ENCODE measurements at places on chromosomes 7 and 10.

DNA sequence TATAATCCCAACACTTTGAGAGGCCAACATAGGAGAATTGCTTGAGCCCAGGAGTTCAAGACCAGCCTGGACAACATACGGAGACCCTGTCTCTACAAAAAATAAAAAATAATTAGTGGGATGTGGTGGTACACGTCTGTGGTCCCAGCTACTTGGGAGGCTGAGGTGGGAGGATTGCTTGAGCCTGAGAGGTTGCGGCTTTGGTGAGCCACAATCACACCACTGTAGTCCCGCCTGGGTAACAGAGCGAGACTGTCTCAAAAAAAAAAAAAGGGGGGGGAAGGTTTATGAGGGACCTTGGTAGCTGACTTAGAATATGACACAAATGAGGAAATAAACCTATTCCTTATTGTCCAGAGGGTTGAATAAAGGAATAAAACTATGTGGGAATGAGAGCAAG, 30.8 kb downstream of the SCD start:
- no peak for DNase-seq

DNA sequence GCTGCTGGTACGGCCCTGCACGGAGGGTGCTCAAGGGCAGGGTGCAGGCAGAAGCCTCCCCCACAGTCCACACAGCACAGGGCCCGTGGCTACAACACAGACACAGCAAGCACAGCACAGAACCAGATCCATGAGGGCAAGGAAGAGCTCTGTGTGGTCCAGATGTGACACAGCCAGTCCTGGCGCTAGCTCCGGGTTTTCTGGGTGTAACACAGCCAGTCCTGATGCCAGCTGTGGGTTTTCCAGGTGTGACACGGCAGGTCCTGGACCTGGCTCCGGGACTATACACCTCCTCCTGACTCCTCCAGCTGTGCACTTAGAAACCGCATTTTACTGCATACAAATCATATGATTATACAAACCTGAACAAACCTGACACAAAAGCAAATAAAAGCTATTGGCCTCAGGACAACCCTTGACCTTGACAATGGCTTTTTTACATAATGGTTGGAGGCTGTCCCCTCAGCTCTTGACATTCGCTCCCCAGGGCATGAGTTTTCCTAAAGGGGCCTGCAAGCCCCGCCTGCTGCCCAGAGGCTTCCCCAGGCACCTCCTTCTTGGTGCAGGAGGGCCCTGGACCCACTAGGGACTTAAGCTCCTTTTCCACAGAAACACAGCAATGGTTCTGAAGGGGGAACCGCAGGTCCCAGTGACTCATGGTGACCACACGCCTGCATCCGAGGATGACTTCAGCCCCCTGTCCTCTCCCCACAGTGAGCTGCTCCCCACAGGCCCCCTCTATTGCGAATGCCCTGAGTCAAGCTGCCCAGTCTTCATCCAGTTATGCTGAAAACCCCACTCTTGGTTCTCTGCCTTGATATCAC, 209.6 kb downstream of the PTPRN2 start:
- DNase-seq, result no peak

- peak; percentile 27 for DNase-seq
Measured at GRCh38 chr7:82729172-82730030, 285.8 kb upstream of the CACNA2D1 start.

GRCh38 chr10:19968745-19969144, 152.5 kb downstream of the PLXDC2 start:
- DNase-seq, result no peak

- DNase-seq, result no peak
Measured at GRCh38 chr10:124042656-124043309, 50.6 kb downstream of the CHST15 start.

DNA sequence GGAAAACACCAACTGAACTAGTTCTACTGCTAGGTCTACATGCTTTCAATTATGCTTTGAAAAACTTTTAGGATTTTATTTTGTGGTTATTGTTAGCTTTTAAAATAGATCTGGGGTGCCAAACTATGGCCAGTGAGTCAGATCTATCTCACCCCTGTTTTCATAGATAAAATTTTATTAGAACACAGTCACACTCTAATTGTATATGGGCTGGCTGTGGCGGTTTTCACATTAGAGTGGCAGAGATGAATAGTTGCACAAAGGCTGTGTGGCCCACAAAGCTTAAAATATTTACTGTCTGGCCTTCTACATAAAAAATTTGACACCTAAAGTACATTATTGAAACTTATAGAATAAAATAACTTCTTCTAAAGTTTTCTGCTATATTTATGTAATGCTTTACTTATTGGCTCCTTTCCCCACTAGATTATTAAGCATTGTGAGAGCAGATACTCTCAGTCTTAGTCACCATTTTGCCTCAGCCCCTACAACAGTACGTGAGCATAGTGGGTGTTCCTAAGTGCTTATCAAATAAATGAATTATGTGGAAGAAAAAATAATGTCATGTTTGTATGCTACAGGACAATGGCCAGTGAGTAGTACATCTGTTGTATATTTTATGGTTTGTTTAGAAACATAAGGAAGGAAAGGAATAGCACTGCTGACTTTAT, 5.4 kb upstream of the SUV39H2 start:
- DNase-seq, result no peak

GRCh38 chr10:127322286-127322685, 125.9 kb upstream of the INSYN2A start:
- no peak for DNase-seq

DNA sequence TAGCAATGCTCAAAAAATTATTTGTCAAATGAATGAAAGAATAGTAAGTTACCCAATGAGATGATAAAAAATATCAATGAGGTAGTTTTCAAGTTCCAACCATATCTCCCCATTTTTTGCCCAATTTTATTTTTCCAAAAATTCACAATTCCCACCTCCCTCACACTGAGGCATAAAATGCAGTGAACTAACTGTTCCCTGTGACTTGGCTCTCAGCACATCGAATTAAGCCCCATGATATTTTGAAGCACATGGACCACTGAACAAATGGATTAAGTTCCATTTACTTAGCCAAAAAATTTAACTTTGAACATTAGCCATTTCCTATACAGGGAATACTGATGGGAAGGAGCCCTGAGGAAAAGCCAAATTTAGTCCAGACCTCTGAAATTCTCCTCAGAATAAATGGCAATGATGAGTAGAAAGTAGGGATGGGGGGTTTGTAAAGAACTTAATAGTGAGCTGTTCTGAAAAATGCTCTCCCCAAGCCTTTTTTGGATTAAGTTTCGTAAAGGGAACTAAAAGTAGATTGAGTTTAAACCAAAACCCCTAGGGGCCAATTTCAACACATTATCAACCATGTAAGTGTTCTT, 166.3 kb upstream of the GRM3 start:
- DNase-seq, result no peak

DNA sequence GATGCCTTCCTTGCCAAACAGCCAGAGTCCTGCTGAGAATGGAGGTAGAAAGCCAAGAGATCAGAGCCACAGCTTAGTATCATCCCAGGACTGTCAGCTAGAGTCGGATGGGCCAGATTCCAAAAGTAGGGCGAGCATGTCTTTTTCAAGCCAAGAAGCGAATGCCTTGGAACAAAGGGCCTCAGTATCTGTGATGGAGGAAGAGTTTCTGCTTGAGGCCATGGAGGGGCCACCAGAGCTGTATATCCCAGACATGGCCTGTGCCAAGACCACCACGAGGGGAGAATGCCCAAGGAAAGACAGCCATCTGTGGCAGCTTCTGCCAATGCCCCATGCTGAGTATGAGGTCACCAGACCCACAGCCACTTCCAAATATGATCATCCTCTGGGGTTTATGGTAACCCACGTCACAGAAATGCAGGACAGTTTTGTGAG, 44.3 kb upstream of the PPP1R17 start:
- DNase-seq, result no peak

DNA sequence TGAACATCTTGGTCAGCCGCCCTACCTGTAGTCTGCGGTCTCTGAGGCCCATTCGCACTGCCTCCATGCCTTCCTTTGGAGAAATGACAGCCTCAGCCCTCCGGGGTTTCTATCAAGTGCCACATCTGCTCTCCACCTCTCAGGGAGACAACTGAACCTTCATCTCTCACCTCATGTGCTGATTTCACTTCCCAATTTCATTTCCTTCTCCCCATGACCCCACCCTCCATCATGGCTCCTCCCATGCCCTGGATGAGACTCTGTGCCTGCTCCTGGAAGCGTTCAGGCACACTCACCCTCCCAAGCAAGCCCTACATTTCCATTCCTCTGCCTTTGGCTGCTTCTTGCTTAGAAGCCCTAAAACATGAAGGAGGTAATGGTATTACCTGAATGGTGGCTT, 7.8 kb upstream of the SCD start:
- DNase-seq, result peak; percentile 58

DNA sequence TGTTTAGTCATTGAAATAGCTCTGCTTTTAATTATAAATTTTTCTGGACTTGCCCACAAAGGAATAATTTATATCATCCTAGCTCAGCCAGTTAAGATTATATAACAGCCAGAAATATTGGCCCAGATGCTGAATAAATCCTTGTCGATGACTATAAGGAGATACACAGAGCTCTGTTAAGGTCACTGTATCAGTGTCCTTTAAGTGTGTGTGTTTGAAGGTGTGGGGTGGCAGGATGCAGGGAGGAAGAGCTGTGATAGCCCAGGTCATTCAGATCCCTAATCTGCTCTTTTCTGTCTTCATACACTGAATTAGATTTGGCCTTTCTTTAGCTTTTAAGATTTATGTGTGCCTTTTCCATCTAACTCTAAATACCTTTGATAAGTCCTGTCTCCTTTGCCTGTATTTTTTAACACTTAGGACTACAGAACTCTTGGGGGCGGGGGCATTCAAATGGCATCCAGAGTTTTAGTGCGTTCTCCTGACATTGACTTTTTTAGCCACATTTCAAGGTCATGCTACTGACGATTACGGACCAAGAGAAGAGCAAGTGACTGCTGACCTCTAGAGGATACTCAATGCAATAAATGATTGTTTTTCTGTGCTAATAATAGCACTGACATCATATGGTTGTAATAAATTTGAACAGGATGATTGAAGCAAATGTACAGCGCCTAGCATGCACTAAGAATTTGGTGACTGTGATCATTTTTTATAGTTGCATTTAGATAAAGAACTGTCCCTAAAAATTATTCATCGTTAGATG, 172.3 kb downstream of the CACNB2 start:
- DNase-seq, result peak; percentile 68

- DNase-seq, result no peak
Measured at GRCh38 chr7:17593819-17594419, 295.5 kb downstream of the AHR start.

- no peak for DNase-seq
Measured at GRCh38 chr7:47087866-47088265, 494.0 kb downstream of the TNS3 start.

- no peak for DNase-seq
Measured at GRCh38 chr7:1638215-1638661, 31.8 kb upstream of the ELFN1 start.

- no peak for DNase-seq
Measured at GRCh38 chr7:93877742-93878141, 12.8 kb downstream of the TFPI2 start.

DNA sequence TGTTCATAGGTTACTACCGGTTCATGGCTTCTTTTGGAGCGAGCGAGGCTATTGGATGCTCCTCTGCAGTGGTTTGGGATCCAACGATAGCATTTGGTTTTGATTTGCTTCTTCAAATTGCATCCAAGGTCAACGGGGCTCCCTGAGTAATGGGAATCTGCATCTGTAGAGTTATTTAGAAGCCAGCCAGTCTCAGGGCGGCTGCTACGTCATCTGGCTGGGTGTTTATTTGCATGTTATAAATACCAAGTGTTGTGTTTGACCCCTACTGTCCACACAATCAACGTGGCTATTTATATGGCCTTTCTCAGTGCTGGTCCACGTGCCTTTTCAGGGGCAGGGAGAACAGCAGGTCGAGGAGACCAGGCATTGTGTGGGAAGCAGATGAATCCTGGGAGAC, 137.7 kb downstream of the PRPF18 start:
- DNase-seq, result no peak

GRCh38 chr10:104488439-104488832, 134.8 kb downstream of the CFAP58 start:
- no peak for DNase-seq

DNA sequence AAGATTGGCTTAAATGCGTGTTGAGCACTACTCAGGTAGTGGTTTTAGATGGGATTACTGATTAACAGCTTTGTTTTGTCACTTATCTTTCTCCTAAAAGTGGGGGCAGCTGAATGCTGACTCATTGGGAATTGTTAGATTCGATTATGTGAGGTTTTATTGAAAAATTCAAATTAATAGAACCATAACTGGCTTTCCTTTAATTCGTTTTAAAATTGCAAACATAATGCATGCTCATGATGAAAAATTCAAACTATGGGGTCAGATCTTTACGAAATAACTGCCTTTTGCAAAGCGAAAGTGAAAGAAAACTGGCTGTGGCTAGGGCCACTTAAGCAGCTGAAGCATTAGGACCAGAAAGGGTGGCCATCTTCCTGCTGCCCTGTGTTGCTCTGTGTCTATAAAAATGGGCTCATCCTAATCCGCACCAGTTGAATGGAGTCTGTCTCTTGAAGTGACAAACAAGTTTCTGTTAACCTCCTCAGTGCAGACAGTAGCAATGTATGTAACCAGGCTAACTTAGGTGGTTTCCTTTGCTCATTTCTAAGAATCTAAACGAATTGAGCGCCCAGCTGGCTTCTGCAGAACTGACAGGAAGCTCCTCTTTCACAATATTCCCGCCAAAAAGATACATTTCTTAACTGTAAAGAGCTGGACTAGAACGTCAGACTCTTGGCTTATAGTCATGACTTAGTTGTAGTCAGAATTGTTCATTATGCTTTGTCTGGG, 27.8 kb downstream of the DENND10 start:
- DNase-seq, result peak; percentile 72

DNA sequence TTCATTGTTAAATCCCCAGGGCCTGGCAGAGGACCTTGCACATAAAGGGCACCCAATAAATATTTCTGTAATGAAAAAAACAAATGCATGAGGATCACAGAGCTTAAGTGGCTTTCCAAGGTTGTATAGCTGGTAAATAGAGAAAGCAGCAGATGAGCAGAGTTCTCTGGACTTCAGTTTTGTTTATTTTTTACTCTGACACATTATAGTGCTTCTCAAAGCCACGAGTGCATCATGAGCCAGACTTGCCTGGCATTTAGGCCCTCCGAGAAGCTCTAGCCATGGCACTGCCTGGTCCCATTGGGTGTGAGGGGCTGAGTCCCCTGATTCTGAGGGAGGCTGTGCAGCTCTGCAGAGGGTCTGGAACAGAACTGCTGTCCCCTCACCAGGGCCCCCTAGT, 87.2 kb upstream of the ZNF32 start:
- DNase-seq, result no peak

- DNase-seq, result no peak
Measured at GRCh38 chr7:17434841-17435692, 136.6 kb downstream of the AHR start.

- DNase-seq, result no peak
Measured at GRCh38 chr7:96135241-96135640, 186.7 kb downstream of the SLC25A13 start.

GRCh38 chr7:96184783-96185182, 137.1 kb downstream of the SLC25A13 start:
- DNase-seq, result no peak

DNA sequence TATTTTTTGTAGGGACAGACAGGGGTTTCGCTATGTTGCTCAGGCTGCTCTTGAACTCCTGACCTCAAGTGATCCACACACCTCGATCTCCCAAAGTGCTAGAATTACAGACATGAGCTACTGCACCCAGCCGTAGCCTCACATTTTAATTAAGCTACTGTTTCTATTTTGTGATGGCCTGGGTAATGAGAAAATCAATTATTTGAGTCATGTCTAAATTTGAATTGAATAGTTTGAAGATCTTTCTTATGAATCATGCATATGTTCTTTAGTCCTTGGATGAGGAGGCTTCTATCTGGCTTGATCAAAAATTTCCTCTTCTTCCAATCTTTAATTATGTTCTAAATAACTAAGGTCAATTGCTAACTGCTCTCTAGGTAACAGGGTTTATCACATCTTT, 175.0 kb downstream of the REEP3 start:
- no peak for DNase-seq

Data from inflammatory macrophage (primary cell).